Activated naive CD8-positive, alpha-beta T cell treated with anti-CD3 and anti-CD28 coated beads, Interleukin-2, amount 10 ng/mL, durations not matched to agents 7 days and 5 days (primary cell): ENCODE measurements at places on chromosomes 16 and 17. TPM values are rescaled to one million over a fixed set of nuclear protein-coding genes. Genes with fewer than 3 reads are reported as not detected.

The RGS11 gene
- total RNA-seq, result not detected

The RNF222 gene
- total RNA-seq, result 0.30 TPM

The TRPV2 gene
- total RNA-seq, result 97.0 TPM

The MKS1 gene
- total RNA-seq, result 23.0 TPM

The NIP7 gene
- total RNA-seq, result 39.5 TPM

The HBZ gene
- total RNA-seq, result not detected
